ENCODE measurements at places on chromosomes 16 and 17. TPM values are rescaled to one million over a fixed set of nuclear protein-coding genes. Genes with fewer than 3 reads are reported as not detected.

DNA sequence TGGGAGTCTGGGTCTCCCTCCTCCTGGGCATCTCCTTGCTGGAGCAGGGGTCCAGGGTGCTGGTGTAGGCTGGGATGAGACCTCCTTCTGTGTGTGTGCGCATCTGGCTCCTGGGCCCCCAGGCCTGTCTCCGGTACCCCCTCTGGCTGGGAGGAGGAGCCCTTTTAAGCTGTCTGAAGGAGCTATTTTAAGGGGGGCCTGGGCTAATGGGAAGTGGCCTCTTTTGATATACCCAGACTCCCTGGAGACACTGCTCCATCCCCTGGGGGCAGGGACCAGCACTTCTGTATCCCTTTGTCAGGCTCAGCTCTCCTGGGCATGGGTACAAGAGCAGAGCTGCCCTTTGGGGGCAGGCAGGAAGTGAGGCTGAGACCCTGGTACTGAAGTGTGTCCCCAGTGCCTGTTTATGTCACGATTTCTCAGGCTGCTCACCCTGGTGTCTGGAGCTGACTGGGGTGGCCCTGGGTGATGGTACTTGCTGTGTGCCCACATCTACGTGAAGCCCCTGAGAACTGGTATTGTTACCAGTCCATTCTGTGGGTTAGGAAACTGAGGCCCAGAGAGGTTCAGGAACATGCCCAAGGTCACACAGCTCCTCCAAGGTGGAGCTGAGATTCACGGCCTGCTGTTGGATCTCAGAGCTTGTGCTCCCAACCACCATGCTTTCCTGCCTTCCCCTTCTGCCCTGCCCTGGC lies 6.5 kb downstream of the ADCY7 start:
- DNase-seq: no peak

- DNase-seq: no peak
Observed at GRCh38 chr17:81002409-81003361, 11.0 kb downstream of the CHMP6 start.

DNA sequence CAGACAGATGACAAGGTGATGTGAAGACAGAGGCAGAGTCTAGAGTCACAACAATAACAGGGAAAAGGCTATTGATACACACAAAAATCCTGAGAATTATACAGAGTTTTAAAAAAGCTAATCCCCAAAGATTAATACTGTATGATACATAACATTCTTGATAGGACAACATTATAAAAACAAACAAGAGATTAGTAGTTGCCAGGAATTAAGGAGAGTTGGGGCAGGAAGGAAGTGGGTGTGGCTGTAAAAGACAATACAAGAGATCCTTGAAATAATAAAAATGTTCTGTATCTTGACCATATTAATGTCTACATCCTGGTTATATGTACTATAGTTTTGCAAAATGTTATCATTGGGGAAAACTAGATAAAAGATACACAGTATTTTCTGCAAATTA lies 309.5 kb upstream of the PMFBP1 start:
- no peak for DNase-seq

Gene ENPP7
- total RNA-seq: not detected

DNA sequence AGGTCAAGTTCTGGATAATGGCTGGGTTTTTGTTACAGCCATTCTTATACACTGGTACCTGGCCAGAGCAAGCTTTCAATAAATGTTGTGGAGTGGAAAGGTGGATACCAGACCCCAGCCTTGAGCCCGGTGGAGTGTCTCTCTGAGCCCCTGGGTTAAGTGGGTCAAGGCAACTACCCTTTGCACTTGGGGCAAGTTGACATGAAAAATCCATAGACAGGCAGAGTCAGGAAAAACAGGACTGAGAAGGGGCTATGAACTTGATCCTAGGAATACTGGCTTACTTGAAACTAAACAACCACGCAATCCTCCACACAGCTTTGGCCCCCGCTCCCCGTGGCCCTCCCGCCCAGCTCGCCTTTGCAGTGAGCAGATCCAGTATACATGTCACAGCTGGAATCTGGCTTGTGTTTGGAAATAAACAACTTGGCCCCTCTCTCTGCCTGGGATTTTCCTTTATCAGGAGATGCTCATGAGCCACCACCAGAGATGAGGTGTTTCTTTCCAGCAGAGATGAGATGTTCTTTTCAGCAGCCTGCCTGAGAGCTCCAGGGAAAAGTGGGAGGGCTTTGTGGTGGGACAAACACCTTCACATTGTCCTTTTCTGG lies 65.9 kb downstream of the KSR1 start:
- DNase-seq: no peak

Gene SPNS3
- not detected for total RNA-seq

- DNase-seq: no peak
Observed at GRCh38 chr17:61862105-61862574, 1.2 kb downstream of the BRIP1 start.

- DNase-seq: no peak
Observed at GRCh38 chr16:2924901-2925755, 13.4 kb downstream of the FLYWCH1 start.

- no peak for DNase-seq
Observed at GRCh38 chr16:88999457-89000206, 22.6 kb upstream of the CBFA2T3 start.

GRCh38 chr17:80345841-80346497 lies 69.0 kb upstream of the ENDOV start:
- DNase-seq: no peak

GRCh38 chr17:8662076-8662831 lies 31.7 kb upstream of the MYH10 start:
- no peak for DNase-seq

GRCh38 chr17:71850812-71851211 lies 270.0 kb upstream of the SOX9 start:
- DNase-seq: no peak

Gene DPEP1
- total RNA-seq: 0.41 TPM

Gene IRX6
- total RNA-seq: 0.14 TPM

DNA sequence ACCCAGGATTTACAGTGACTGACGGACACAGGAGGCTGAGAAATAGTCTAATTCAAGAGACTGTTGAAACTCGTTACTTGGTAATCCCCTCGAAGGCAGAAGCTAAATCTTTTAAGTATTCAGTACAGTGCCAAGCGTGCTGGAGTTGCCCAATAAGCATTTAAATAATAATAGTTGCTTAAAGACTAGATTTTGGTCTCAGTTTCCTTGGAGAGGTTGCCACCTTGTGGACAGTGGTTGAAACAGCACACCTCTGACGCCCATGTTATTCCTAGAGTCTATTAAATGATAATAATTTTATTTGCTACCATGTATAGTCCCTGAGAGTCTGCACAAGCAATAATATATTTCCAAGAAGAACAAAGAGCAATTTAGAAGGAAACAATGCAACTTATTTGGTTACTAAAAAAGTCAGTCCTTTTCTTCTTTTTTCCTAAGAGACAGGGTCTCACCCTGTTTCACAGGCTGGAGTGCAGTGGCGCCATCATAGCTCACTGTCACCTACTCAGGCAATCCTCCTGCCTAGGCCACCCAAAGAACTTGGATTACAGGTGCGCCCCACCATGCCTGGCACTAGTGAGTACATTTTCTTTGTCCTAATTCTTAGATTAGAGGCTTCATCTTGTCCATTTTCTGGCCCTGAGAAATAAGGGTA lies 138.0 kb upstream of the NUDT7 start:
- DNase-seq: peak; percentile 51

Gene COPS3
- total RNA-seq: 107 TPM

- no peak for DNase-seq
Observed at GRCh38 chr16:14487579-14487978, 142.5 kb downstream of the PARN start.

Gene C16orf89
- total RNA-seq: not detected

Gene SRL
- 0.32 TPM for total RNA-seq

Data from neural crest cell (in vitro differentiated cells).